CD4-positive, alpha-beta T cell (primary cell): ENCODE measurements at places on chromosomes 1 and 21.
A peak's percentile ranks its signal among the peaks of the same experiment; 100 is the strongest.

DNA sequence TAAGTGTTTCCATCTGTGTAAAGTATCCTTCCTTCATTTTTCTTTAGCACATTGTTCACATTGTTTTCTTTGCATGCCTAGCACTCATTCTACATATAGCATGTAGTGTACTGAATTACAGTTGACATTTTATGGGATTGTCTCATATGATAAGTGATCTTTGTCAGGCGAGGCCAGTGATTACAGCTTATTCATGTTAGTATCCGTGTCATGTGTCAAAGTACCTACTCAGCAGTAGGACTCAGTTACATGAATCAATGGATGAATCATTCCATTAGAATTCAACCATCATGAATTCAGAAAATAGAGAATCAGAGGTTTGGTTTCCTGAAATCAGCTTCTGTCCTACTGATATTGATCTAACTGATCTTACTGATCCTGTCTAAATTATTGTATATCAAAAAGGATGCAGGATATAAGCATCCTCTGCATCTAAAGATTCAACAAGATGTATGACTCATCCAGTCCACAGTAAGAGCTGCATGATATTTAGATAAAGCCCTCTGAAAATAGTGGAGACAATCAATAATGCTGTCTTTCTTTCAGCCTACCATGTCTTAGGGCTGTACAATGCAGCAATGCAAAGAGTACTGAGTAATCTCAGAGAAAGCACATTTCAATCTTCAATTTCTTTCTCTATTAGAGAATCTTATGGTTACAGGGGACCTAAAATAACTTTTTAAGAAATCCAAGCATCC lies 20.7 kb upstream of the HRNR start:
- DNase-seq, result no peak

GRCh38 chr1:24878775-24879742 lies 51.0 kb downstream of the RUNX3 start:
- no peak for DNase-seq

DNA sequence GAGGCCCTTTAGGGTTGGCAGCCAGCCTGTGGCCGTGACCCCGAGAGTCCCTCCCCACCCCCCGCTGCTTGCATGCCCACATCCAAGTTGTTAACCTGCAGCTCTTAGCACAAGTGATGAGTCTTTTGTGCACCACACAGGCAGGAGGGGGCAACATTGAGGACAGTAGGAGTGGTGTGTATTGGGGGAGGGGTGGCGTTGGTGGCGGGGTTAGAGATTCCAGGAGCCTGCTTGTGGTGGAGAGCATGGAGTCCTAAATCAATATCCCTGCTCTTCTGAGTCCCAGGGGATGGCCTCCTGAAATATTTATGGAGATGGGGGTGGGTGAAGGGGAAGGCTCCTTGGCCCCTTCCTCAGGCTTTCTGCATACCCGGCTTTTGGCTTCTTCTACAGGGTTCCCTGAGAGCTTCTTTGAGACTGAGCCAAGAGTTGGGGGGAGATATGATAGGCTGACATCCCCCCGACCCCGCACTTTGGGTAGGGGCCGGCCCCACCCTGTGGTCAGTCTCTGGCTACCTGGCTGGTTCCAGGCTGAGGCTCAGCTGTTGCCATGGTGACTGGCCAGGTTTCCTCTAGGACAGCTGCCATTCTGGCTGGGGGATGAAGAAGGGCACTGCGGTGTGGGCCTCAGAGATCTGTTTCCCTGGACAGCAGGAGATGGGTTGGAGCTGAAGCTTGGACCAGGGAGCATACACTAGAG lies 5.0 kb downstream of the CHRNB2 start:
- no peak for DNase-seq

DNA sequence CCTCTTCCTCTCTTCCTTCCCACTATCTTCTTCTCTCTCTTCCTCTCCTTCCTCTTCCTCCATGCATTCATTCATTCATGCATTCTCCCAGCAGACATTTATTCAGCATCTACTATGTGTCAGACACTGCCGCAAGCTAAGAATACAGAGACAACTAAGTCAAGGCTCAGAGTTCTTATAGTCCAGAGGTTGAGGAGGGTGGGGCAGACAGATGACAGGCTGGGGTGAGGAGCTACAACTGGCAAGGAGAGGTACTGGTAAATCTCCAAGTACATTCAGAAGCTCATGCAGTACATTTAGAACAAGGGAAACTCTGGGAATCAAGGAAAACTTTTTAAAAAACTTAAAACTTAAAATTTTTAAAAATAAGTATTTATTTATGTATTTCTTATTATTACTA lies 56.4 kb upstream of the FMOD start:
- no peak for DNase-seq

GRCh38 chr1:46526013-46526690 lies 25.3 kb downstream of the KNCN start:
- no peak for DNase-seq

DNA sequence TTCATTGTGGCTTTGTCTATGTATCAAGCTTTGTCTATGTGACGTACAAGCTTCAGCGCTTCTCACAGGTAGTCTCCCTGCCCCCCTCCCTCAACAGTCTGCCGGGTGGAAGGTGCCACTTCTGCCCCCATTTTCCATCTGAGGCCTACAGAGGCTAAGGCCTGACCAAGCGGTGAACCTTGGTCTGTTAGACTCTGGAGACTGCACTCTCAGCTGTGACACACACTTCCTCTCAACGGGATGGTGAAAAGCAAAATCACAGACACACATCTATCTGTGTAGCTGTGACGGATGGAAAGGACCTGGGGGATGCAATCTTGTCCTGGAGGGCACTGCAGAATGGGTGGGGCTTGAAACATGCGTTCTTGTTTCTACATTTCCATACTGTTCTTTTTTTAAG lies 152.9 kb upstream of the EDN2 start:
- DNase-seq, result no peak

- no peak for DNase-seq
Measured at GRCh38 chr1:113103048-113103447, 30.1 kb downstream of the LRIG2 start.

- DNase-seq, result no peak
Measured at GRCh38 chr1:14815175-14815877, 216.8 kb downstream of the KAZN start.

DNA sequence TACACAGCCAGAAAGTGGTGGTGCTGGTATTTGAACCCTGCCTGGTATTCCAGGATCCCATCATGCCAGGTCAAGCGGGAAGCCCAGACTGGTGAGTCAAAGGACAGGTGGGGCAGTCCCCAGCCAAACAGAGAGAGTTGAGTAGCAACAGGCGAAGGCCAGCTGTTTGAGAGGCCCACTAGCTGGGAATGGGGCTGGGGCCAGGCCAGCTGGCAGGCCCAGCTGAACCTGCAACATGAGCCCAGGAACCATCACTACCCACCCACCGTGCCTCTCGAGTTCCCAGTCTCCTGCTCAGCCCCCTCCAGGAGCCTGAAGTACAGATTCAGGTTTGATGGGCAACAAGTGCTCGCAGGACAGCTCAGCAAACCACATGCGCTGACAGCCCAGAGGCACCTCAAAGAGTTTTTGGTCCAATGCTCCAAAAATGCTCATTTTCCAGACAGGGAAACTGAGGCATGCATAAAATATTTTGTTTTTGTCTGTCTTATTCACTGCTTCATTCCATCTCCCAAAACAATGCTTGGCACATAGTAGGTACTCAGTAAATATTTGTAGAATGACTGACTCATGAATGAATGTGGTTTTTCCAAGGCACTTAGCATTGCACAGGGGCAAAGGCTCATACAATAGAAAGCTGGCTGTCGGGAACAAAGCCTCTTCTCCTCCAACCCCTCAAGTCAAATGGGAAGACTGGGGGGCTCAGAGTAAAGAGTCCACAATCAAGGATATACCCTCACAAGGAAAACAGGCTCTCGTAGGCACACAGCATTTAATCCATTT lies 42.5 kb upstream of the CLIC4 start:
- DNase-seq, result no peak

GRCh38 chr1:52748119-52748518 lies 21.9 kb downstream of the ZYG11B start:
- DNase-seq, result peak; percentile 16

- no peak for DNase-seq
Measured at GRCh38 chr1:156832434-156832833, 15.8 kb upstream of the SH2D2A start.

DNA sequence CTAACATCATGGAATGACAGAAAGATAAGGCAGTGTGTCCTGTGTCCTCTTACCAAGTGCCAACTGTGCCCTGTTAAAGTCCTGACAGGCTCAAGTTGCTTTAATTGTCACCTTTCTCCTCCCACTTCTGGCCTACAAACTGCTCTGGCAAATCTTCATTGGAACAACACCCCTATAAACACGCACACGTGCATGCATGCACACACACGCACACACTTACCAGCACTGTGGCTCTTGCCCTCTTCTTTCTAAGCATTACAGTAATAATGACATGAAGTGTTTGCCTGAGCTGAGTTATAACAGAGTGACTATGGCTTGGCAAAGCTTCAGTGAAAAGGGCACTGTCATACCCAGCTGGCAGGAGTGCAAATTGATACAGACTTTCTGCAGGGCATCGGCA lies 82.3 kb upstream of the SYT6 start:
- no peak for DNase-seq

DNA sequence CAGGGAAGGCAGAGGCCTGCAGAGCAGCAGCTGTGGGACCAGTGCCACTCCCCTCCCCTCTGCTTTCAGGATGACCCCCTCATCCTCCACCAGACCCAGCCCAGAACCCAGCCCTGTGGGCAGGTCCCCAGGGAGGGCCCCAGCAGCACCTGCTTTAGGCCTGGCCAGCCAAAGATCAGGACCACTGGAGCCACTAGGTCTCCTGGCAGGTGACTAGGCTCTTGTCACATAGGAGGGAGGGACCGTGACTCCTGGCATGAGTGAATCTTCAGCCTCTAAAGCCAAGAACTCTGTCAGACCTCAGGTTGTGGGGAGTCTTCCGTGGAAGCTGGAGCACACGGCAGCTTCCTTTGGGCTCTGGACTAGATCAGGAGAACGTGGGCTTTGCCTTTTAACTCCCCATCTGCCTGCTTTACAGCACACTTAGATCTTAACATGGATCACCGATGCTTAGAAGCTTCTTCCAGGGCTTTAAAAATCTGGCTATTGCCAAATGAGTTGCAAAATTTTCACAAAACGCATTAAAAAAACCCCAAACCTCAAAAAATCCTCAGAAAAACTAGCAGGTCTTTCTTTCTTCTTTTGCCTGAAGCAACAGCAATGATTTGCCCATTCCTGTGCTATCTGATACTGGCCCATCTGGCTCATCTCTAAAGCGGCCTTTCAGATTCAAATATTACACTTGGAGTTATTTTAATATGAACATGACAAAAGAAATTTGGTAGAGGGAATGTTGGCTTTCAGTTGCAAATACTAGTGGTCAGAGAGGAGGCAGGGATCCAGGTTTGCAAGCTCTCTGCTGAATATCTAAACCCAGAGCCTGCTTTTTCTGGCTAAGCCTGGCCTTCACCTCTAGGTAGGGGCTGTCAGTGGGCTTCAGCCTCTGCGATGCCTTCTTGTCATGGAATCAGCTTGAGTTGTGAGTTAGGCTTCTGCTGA lies 235.2 kb downstream of the SDCCAG8 start:
- DNase-seq, result no peak

DNA sequence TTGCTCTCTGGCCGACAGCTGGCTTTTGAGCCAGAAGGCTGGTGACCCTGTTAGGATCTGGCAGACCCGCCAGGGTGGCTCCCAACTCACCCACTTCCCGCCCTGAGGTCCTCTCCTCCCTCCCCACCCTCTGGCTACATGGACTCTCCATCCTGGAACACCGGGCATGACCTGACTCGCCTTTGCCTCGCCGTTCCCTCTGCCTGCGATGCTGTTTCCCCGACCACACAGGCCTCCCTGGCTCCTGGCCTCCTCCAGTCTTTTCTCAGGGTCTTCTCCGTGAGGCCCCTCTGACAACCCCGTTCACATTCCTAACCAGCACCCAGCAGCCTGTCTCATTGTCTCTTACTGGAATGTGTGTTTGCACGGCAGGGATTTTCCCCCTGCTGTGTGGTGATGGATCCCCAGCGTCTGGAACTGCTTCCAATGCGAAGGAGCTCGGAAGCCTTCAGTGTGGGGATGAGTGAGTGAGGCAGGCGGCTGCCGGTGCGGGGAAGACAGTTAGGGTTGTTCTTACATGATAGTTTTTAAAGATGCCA lies 46.0 kb upstream of the POFUT2 start:
- no peak for DNase-seq

DNA sequence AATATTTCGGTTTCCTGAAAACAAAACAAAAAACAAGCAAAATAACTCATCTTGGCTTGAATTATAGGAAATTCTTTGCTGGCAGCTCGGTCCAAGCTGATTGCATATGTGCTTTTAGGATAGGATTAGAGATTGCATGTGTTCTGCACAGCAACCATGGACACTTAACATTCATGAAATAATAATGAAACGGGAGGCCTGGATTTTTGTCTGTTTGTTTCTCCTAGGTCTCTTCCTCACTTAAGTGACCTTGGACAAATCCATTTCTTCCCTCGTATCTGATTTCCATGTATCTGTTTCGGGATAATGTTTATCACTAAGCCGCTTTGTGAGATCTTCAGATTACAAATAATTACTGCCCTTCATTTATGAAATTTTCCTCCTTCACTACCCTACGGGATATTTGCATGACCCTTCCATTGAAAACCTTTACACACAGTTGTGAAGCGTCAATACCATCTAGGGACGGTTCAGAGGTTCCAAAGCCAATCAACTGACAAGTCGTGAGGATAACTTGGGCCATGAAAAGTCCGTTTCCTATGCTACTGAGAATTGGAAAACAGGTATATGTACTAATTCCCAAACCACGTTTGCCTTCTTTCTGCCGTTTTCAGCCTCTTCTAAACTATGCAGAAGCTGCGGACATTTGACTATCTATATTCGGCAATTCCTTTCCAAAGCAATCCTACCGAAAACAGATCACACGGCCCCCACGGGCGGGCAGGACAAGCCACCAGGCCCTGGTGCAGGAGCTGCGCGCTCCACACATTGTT lies 1.3 kb upstream of the H3-3A start:
- DNase-seq, result no peak

GRCh38 chr1:55244476-55245099 lies 29.4 kb upstream of the USP24 start:
- no peak for DNase-seq

DNA sequence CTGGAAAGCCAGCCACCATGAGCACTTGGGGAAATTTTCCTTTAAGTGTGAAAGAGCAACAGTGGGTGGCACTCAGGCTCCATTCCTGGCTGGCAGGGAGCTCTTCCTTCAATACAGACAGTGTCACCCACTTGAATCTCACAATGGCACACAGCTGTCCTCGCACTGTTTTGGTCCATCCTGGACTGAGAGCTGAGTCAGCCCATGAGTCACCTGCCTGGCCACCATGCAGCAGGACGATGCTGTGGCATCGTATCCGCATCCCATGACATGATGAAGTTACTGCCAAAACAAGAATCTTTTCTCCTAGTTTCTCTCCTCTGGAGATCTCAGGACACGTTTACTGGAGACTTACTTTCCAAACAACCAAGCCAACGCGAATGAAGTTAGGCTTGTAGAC lies 6.0 kb downstream of the TMPRSS2 start:
- DNase-seq, result no peak

DNA sequence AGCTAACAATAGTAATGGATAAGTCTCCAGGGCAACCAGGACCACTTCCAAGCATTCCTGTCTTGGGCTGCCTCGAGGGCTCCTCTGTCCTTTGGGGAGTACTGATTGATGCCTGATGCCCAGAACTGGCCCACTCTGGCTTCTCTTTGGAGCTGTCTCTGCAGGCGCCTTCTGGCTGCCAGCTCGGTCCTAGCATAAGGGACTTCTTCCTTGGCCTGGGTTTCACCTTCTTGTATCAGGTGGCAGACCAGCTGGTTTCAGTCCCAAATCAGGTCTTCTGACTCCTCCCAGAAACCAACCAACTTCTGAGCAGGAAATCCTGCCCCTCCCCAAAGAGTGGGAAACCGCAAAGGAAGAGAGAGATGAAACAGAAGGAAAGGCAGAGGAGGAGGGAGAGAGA lies 10.6 kb downstream of the G0S2 start:
- no peak for DNase-seq

- no peak for DNase-seq
Measured at GRCh38 chr1:27588256-27589232, 15.4 kb downstream of the AHDC1 start.
